ENCODE measurements at places on chromosomes 1 and 21.

GRCh38 chr1:117809764-117810163 lies 119.7 kb downstream of the GDAP2 start:
- no peak for DNase-seq

- no peak for DNase-seq
These were observed 5.4 kb downstream of the FOXO6 start for GRCh38 chr1:41366455-41367287.

GRCh38 chr21:46482225-46482845 lies 23.6 kb downstream of the DIP2A start:
- DNase-seq = no peak

DNA sequence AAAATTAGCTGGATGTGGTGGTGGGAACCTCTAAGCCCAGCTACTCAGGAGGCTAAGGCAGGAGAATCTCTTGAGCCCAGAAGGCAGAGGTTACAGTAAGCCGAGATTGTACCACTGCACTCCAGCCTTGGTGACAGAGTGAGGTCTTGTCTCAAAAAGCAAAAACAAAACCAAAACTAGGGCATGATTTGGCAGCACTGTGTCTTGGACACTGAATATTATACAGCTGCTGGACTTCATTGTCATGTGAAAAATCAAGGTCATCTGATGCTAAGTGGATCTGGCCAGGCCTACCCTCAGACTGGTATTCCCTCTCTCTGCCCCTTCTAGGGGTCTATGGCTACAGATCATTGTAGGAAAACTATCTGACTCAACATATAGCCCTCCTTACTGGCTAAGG lies 55.2 kb upstream of the MRPS6 start:
- DNase-seq = no peak

GRCh38 chr1:115170961-115171392 lies 81.7 kb upstream of the TSPAN2 start:
- no peak for DNase-seq

GRCh38 chr1:169484683-169485430 lies 887 bp downstream of the SLC19A2 start:
- DNase-seq = peak; percentile 22

DNA sequence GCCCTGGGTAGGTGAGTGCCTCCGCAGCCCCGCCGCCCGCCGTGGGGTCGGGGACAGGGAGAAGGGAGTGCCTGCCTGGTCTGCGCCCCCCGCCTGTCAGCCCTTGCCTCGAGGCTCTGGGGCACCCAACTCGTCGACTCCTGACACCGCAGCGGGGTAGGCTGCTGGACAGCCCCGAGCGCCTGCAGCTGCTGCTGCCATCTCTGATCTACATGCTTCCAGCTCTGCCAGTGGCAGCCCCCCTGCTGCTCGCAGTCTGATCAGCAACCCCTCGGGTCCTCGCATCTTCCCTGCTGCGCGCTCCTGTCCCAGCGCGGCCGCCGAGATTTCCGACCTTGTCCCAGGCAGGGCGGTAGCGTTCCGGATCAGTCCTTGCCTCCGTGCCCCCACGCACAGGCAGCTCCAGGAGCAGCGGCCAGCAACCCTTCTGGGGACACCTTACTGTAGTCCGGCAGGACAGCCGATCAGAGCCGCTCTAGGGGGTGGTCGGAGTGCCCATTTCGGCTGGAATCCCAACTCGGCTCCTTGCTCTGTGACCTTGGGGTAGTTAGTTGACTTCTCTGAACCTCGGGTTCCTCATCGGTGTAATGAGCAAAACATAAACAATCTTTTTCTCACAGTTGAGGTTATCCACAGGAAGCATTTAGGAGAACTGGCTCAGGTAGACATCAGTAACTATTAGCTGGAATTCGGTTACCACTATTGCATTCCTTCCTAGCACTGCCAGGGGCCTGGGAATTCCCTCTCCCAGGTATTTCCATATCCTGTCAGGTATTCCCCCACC lies 540 bp downstream of the BCAN start:
- no peak for DNase-seq

DNA sequence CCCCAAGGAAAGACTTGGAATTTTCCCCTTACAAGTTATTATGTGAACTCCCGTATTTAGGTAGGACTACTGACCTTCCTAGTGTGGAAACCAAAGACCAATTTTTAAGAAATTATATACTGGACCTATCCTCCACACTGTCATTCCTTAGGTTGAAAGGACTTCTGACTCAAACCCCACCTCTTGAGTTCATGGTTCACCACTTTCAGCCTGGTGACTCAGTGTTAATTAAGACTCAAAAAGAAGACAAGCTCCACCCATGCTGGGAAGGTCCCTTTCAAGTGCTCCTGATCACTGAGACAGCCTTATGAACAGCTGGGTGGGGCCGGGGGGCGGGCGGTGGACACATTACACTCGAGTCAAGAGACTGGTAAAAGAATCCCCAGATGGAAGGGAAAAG lies 113.2 kb downstream of the LRRC53 start:
- no peak for DNase-seq

DNA sequence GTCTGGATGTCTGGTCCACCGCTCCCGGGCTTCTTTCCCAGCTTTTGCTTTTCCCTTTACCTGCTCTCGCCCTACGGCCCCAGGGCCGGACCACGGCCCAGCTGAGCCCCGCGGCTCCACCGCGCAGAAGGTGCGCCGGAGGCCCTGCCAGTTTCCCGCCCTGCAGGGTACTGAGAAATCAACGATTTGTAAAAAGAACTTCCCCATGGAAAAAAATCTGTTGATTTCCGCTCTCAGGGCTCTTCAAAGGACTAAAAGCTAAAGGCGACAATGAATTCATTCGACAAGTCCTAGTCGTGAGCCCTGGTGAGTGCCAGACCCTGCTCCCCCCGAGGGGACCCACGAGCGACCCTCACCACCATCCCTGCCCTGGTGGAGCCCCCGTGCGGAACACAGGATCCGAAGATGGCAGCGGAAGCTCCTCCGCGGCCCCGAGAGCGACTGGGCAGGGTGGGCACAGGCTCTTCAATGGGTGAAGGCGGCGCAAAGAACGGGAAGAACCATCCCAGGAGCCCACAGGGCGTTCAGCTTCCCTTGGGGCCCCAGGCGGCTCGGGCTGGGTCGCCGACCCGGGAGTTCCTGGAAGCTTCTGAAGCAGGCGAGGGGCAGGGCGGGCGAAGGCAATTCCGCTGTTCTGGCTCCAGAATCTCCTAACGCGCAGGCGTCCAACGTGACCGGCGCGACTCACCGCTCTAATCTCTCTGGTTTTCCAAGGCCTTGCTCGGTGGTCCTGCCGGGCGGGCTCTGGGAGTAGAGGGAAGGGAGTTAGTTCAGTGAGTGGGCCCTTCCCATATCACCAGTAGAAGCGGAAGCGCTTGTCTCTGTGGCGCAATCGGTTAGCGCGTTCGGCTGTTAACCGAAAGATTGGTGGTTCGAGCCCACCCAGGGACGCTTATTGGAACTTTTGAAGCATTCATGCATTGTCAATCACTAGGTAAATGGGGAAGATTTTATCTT lies 6.6 kb upstream of the RNU1-2 start:
- DNase-seq = no peak

DNA sequence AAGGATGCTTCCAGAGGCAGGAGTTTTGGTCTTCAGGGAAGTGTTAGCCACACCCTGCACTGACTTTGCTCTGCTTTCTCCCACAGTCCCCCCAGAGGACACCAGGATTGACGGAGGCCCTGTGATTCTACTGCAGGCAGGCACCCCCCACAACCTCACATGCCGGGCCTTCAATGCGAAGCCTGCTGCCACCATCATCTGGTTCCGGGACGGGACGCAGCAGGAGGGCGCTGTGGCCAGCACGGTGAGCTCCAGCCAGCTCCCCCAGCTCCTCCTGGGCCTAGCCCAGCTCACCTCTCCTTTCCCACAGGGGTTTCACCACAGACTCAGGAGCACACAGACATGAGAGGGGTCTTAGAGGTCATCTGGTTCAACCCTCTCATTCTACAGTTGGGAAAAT lies 90.9 kb downstream of the KIRREL1 start:
- no peak for DNase-seq

DNA sequence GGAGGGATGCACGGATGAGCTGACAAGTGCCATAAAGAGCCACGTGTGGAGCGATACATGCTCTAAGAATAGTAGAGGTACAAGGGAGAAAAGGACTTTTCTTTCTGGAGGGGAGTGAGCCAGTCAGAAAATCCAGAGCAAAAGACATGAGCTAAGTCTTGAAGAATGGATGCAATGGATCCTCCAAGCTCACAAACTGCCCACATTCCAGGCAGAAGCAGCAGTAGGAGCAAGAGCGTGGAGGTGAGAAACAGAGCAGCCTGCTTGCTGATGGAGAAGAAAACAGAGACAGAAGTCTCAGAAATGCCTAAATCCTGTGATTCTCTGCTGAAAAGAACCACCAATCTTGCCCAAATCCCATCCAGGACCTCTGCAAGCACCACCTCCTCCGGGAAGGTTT lies 78.2 kb upstream of the RALGPS2 start:
- DNase-seq = no peak

GRCh38 chr1:15218287-15219279 lies 28.4 kb upstream of the FHAD1 start:
- DNase-seq = no peak

DNA sequence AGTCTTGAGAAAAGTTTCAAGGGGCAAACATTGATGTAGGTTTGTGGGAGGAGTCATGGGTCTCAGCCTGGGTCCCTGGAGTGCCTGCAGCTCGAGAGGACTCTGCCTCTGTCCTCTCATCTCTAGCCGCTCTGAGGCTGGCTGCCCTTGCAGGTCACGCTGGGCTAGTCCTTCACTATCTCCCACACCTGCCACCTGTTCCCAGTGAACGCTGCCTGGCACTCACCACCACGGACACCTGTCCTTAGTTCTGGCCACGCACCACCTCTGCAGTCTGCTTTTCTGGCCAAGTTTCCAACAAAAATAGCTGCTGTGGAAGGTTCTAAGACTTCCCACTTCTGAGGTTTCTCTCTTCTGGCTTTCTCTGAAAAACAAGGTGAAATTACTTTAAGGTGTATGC lies 52.5 kb downstream of the SH3BGR start:
- DNase-seq = no peak

GRCh38 chr1:224433701-224434672 lies 610 bp downstream of the WDR26 start:
- DNase-seq = peak; percentile 41

DNA sequence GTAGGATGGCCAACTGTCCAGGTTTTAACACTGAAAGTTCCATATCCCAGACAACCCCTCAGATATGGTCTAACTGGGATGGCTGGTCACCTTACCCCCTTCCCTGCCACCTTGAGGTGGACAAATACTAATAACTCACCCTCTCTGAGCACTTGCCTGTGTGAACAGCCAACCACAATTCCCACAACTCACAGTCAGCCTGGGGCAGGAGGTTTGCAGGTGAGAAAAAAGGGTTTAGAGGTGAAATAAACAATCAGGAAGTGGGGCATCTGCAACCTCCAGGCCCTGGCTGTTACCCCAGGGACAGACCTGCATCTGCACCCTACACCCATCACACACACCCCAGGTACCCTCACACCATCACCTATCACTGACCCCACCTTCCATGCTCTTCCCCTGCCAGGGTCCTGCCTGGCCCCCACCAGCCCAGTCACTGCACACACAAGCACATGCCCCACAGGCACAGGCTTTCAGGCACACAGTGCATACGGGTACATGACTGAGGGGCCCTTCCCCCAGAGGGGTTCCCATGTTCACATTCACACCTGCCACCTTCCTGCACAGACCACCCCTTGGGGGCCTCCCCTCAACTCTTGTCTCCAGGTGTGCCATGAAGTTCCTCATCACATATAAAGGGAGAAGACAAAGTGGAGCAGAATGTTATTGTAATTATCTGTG lies 679.5 kb downstream of the MATN1 start:
- no peak for DNase-seq

DNA sequence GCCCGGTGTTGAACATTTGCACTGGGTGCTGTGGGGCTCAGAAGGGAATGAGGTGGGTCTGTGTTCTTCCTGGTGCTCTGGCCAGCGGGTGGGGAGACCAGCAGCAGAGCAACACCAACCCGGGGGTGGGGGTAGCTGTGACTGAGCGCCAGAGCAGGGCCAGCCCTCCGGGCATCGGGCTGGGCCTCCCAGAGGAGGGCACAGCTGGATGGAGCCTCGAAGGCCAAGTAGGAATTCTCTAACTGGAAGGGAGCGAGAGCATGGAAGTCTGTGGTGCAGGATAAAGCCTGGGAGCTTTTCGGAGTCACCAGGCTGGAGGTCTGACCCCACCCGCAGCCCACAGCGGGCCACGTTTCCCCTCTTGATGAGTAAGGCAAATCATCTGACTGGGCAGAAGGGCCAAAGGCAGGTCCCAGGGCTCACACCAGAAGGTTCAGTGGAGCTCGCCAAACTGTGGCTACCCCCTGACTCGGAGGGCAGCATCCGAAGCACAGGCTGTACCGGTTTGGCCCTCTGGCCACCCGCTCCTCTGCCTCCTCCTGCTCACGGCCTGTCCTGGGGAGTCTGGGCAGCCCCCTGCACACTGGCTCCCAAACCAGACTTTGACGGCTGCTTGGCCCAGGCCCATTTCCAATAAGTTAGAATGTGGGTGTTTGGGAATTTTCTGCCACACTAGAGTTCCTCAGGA lies 18.8 kb downstream of the SLC1A7 start:
- no peak for DNase-seq

- no peak for DNase-seq
These were observed 21.9 kb upstream of the LAX1 start for GRCh38 chr1:203743091-203743571.

DNA sequence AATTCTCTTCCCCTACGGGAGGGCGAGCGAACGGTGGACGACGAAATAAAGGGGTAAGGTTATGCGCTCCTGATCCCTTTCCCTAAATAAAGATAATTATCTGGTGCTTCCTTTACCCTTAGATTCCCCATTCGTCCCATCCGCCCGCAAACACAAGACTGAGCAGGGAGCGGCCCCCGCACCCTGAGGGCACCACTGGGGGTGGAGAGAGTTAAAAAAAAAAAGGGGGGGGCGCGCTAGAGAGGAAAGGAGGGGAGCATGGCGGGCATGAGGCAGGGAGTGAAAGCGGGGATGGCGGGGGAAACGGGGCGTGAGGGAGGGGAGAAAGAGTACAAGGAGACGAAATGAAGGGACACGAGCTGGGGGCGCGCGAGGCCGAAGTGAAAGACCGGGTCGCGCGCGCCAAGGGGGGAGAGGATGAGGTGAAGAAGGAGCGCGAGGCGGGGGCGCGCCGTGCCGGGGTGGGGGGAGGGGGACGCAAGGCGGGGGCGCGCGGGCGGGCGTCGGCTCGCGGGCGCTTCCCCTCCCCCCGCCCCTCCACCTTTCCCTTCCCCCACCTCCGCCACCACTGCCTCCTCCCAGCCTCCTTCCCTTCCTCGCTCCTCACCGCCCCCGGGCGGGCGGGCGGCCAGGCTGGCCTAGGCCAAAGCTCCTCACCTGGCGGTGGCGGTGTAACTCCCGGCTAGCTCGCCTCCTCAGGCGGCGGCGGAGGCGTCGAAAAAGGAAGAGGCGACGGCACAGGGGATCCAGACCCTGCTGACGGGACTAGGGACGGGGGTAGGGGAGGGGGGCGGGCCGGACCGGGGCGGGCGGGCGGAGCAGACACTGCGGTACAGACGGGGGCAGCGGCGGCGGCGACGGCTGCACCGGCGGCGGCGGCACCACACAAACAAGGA lies 448 bp downstream of the GATAD2B start:
- DNase-seq = peak; percentile 29
